ENCODE measurements at places on chromosomes 16 and 17.
A peak's percentile ranks its signal among the peaks of the same experiment; 100 is the strongest.

GRCh38 chr17:10624969-10625368, 32.1 kb downstream of the MYH3 start:
- no peak for DNase-seq

DNA sequence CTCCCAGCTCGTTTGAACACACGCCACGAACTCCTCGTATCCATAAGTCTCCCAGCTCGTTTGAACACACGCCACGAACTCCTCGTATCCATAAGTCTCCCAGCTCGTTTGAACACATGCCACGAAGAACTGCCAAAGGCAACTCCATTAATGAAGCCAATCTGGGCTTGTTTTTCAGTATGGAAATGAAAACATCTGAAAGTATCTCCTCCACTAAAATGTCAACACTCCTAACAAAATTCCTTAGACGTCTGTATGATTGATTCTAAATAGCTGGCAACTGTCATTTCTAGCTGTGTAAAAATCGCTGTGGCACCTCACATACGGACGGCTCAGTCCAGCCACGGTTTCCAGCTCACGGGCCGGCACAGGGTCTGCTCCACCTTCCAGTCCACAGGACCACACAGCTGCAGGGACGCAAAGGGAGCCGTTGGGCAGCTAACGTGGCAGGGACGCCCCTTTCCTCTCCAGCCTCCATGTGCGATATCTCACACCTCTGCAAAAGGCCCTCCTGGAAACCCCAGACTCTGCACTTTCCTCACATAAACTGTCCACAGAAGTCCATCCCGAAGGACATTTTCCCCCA, 67.1 kb upstream of the METRNL start:
- DNase-seq = peak; percentile 69

- no peak for DNase-seq
Measured at GRCh38 chr17:83131401-83132011, 52.1 kb downstream of the METRNL start.

DNA sequence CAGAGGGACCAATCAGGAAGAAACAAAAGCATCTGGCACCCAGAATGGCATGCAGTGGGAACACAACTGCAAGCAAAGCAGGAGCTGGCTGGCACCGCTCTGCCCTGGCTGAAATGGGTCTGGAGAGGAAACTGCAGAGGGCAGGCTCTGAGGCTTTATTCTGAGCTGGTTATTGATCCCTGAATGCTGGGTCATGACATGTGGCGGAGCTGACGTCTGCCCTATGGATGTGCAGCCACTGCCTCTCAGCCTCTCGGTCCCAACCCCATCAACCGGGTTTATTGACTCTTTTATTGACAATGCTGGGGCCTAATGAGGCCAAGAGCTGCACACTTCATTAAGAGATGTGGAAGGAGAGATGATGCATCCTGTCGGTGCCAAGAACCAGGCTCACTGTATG, 3.9 kb upstream of the SKAP1 start:
- no peak for DNase-seq

- DNase-seq = no peak
Measured at GRCh38 chr17:33335491-33336173, 42.5 kb upstream of the ASIC2 start.

- DNase-seq = peak; percentile 94
Measured at GRCh38 chr16:82655072-82655714, 28.4 kb downstream of the CDH13 start.

GRCh38 chr17:17845046-17845775, 8.4 kb upstream of the SREBF1 start:
- no peak for DNase-seq

DNA sequence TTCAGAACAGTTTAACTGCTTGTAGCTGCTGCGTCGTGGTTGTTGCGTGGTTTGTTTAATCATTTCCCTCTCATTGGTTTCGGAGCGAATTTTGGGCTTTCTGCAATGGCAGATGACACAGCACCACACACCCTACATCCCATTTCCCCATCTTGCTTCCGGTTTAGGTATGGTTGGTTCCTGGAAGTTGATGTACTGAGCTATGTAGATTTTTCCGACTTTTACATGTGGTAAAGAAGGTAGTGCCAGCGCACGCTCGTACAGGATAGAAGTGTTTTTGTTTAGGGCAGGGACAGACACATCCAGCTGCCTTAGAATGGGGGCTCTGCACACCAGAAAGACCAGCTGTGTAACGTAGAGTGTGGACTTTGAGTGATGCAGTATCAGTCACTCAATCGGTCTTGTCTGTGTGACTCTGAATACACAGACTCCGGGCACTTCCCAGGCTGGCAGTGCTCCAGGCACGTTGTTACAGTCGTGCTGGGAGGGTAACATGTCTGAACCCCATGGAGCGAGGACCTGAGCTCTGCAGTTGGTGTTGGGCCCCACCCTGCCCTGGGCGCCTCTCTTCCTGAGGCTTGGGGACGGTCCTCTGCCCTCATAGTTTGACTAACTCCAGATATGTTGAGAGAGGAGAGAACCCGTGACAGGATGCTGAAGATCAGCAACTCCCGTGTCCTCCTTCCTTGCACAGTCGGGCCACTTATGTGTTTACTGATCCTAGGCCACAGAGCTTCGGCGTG, 172.0 kb upstream of the CHMP6 start:
- no peak for DNase-seq

DNA sequence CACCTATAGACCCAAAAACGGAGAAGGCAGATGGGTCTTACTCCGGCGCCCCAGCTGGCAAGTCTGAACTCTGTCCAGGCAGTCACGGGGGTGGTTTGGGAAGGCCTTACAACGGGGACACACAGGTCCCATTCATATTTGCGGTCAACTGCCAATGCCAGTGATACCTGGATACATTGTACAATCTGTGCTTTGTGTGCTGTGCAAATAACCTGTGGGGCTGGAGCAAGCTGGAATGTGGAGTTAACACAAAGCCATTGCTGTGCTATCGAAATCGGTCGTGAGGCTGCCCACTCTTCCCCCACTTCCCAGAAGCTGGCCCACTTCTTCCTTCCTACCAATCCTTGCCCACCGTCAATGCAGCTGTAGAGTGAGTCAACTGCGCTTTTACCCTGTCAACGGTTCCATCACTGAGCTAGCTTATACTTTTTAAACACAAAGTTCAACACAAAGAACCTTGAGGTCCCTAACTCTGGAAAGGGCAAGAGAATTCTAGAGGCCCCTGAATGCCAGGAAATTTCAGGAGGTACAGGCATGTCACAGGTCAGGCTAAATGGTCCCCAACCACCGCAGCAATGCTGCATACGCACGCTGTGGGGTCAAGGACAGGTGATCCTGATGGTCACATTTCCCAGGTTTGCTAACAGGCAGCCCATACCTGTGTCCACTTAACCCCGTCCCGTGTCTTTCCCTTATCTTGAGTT, 122.8 kb downstream of the ZFHX3 start:
- no peak for DNase-seq
